CD4-positive, alpha-beta T cell treated with Interleukin-17A for 1 hour (primary cell): ENCODE measurements at places on chromosomes 3 and 15.

DNA sequence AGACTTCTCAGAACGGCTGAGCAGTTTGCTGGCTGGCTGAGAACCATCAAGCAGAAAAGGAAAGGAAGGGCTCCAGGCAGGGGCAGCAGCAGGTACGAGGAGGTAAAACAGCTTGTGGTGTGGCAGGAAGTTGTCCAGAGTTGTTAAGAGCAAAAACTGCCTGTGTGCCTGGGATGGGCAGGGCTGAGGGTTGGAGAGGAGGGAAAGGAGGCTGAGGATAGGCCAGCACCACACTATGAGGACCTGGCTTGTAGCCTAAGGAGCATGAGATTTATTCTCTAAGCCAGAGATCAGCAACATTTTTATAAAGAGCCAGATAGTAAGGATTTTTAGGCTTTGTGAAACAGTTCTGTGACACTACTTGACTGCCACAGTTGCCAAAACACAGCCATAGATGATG lies 8.0 kb downstream of the IGSF10 start:
- no peak for DNase-seq

DNA sequence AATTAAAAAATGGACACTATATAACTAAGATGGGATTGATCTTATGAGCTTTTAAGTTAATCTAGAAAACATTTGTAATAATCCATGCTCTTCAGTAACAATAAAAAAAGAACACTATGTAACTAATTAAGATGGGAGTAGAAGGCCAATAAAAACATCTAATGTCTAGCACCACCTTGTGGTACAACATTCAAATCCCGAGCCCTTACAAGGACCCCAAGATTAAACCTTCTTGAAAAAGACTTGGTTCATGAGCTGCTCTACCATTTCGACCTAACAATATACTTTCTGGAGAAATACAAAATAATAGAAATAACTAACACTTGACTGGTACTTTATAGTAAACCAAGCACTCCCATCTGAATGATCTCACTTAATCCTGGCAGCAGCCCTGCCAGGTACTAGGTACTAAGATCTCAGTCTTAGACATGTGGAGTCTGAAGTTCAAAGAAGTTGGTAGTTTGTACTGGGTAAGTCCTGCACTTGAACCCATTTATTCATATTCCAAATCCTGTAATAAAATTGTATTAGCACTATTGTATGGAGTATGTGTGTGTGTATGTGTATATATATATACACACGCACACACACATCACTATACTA lies 21.8 kb downstream of the METTL6 start:
- DNase-seq = peak; percentile 68

DNA sequence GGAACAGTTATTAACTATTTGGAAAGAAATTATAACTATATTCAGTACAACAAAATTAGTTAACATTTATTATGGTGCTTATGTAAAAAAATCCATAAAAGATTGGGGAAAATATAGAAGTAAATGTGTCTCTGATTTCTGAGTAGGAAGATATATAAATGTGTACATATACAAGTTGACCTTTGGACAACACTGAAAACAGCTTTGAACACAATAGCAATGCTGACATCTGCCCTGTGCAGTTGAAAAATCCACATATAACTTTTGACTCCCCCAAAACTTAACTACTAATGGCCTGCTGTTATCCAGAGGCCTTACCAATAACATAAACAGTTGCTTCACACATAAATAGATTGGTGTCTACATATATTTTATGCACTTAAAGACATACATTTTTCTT lies 12.3 kb downstream of the TIMMDC1 start:
- no peak for DNase-seq

DNA sequence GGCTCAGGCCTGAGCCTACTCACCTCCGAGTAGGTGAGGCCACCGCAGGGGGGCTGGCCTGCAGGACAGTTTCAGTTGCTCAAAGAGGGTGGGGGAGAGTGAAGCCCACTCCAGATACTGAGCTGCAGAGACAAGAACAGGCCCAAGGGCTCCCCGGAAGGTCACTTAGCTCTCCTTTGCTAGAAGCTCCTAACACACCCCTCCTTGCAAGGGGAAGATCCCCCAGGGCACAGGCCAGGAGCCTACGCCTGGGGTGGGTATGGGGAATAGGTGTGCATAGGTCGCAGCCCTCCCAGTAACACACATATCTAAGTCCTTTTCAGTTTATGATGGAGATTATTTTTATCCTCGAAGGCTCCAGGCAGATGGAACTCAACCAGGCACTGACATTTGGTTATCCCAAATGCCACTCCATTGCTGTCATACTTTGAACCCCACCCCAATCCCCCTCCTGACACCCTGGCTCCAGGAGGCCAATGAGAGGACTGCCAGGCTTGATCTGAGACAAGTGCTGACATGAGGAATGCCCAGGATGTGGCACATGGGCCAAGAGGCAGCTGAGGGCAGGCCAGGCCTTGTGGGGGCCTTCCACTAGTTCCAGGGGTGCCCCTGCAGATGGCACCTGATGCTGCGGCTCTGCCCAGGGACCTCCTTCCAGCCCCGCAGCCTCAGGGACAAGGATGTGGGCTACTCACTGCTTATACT lies 1.1 kb upstream of the MUSTN1 start:
- no peak for DNase-seq

DNA sequence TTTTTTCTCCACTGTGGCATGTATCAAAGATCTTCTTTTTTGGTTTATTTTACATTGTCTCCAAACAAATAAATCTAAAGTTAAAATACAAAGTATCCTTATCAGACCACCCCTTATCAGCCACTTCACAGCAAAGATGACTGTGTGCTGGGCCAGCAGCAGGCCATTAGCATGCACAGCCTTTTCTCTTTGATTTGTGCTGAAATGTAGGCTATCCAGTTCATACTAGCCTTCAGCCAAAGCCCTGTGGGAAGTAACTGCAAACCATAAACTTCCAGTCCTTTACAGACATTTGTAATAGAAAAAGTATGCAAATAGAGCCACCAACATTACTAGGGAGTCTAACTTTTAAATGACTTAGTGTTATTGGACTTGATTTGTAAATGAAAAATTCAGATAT lies 816.3 kb downstream of the FHIT start:
- no peak for DNase-seq

DNA sequence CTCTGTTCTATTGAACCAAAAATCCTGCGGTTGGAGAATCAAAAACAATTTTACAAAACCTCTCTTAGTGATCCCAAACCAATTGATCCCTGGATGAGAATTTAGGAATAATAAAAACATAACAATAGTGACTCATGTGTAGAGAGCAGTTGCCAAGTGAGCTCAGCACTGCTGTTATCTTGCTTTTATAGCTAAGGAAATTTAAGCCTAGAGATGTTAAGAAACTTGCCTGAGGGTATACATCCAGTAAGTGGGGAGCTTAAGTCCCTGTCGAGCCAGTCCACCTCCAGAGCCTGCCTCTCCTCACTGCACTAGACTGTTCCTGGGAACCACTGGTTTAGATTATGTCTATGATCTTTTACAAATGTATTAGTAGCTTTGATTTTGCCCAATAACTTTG lies 358.4 kb upstream of the LMCD1 start:
- no peak for DNase-seq

- no peak for DNase-seq
Measured at GRCh38 chr15:81504170-81504905, 130.3 kb upstream of the TMC3 start.

DNA sequence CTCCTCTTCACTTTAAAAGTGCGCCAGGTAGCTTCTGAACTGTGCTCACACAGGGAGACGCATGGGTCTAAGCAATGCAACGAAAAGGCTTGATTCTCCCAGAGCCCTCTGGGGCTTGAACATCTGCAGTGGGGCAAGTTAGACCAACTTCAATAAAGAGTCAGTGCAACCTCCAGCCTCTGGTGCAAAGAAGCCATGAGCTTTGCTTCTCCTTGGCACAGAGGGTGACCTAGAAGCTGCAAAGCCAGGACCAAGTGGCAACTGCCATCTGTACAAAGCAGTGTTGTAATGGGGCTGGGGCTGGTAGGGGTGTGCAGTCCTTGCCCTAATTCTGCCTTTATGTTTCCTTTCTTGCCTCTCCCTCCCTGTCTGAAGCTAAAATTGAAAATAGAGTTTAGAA lies 219.0 kb upstream of the CD96 start:
- no peak for DNase-seq

GRCh38 chr15:91499774-91500383 lies 353.6 kb upstream of the SLCO3A1 start:
- no peak for DNase-seq

GRCh38 chr3:95319921-95320494 lies 1257.1 kb downstream of the NSUN3 start:
- DNase-seq = no peak

DNA sequence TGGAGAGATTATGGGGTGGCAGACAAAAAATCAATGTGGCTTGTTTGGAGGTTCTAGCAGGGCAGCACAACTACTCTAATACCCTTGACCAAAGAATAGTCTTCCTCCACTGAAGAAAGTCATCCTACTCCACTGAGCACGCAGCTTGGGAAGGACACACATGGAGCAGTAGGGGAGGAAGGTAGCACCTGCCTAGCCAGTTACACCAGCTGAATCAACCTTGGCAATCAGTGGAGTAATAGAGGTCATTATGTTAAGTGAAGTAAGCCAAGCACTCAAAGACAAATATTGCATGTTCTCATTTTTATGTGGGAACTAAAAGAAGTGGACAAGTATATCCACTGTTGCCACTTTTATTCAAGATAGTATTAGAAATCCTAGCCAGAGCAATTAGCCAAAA lies 555.8 kb upstream of the ALCAM start:
- no peak for DNase-seq

- no peak for DNase-seq
Measured at GRCh38 chr3:112757197-112757596, 89.5 kb downstream of the CD200R1L start.

- DNase-seq = peak; percentile 30
Measured at GRCh38 chr3:15331606-15332404, 581 bp downstream of the SH3BP5 start.

GRCh38 chr3:71994906-71995305 lies 210.0 kb upstream of the PROK2 start:
- DNase-seq = no peak

DNA sequence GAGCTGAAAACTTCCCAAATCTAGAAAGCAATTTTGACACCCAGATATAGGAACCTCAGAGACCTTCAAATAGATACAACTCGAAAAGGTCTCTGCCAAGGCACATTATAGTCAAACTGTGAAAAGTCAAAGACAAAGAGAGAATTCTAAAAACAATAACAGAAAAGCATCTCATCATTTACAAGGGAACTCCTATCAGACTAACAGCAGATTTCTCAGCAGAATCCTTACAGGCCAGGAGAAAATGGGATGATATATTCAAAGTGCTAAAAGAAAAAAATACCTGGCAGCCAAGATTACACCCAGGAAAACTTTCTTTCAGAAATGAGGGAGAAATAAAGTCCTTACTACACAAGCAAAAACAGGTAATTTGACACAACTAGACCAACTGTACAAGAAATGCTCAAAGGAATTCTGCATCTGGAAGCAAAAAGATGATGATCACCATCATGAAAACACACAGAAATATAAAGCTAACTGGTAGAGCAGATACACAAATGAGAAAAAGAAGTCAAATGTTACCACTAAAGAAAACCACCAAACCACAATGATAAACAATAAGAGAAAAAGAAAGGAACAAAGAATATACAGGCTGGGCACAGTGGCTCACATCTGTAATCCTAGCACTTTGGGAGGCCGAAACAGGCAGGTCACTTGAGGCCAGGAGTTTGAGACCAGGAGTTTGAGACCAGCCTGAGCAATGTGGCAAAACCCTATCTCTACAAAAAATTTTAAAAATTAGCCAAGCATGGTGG lies 50.4 kb downstream of the ADAM10 start:
- no peak for DNase-seq

GRCh38 chr3:196789885-196790359 lies 50.3 kb downstream of the PAK2 start:
- no peak for DNase-seq

DNA sequence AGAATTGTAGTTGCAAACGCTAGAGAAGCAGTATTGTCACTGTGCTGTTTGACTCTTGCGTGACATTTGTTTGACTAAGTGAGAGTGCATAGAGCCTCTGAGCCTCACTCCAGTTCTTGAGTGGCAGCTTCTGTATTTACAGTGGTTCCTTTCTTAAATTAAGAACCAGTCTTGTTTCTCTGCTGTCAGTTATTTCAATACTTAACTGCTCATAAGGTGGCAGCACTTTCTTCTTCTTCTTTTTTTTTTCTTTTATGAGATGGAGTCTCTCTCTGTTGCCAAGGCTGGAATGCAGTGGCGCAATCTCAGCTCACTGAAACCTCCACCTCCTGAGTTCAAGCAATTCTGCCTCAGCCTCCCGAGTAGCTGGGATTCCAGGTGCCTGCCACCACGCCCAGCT lies 372.1 kb downstream of the LPP start:
- no peak for DNase-seq

DNA sequence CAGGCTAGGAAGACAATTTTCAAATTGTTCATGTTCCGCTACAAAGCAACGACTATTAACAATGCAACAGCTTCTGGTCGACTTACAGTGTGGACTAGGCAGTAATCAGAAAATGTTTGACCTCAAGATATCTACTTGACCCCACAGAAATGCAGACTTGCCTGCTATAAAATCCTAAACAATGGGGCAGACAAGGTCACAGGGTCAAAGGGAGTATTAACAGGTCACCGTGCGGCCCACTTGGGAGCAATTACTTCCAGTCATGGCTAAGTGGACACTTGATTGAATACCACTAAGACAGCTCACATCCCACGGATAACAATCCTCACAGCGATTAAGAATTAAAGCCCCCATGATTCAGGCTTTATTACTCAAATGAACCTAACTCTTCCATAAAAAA lies 58.9 kb downstream of the FOXP1 start:
- no peak for DNase-seq

- no peak for DNase-seq
Measured at GRCh38 chr3:17795711-17796110, 53.3 kb upstream of the TBC1D5 start.

DNA sequence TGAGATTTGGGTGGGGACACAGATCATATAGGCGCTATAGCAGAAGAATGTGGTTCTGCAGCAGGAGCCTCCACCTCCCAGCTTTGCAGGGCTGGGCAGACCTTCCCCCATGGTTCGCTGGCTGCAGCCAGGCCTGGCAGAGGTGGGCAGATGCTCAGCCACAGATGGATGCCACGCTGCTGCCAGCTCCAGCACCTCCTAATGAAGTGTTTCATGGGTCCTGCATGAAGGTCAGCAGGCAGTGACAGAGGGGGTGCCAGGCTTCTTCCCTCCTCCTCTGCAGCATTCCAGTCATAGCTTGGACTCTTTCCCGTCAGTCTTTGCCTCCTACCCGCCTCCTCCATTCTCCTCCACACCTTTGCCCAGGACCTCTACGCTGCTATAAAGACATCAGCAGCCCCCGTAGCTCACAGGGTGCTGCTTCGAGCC lies 85.9 kb downstream of the SLCO3A1 start:
- DNase-seq = no peak
